ENCODE measurements at places on chromosomes 1 and 21.

DNA sequence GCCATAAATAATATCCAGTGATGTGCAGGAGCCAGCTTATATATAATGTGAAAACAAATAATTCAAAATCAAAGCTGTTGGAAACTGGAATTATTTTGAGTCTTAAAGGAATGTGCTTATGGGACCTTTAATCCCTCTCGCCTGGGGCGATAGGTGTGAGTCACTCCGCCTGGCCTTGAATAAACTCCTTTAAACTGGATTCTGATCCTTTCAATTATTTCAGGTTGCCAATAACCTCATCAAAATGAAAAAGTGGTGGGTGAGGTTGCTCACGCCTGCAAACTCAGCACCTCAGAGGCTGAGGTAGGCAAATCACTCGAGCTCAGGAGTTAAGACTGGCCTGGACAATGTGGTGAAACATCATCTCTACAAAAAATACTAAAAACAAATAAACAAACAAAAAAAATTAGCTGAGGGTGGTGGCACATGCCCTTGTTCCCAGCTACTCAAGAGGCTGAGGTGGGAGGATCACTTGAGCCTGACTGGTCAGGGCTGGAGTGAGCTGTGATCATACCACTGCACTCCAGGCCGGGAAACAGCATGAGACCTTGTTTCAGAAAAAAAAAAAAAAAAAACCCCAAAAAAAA, 11.4 kb upstream of the SLC2A5 start:
- no peak for DNase-seq

GRCh38 chr1:83516369-83516768, 482.6 kb downstream of the TTLL7 start:
- peak; percentile 63 for DNase-seq

DNA sequence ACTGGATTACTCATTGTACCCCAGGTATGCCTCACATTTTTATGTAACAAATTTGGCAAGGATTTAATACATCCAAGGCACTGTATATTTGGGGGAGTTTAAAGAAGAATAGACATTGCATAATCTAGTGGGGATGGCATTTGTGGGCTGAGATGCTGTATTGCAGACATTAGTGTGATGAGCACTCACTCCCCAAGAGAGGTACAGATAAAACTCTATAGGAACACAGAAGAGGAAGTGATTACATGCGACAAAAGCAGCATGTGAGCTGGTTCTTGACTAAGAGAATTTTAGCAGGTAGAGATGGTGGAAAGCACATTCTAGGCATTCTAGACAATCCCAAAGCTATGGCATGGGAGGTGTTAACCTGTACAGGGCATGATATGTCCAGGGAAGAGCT, 24.2 kb upstream of the CDC14A start:
- no peak for DNase-seq

DNA sequence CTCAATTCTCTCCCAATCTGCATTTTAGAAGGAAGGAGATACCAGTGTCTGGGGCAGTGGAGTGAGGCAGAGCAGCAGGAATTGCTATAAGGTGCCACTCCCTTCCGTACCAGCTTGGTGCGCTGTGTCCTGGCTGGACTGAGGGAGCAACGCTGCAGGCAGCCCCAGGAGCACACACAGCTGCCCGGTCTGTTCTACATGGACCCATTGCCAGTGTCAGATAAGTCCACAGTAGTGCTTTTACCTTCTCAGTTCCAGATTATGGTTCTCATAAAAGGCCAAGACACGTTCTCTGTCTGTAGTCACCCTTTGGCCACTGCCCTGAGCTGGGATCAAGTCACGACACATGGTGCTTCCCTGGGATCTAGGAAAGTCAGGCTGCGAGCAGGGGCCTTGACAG, 44.1 kb upstream of the BARHL2 start:
- DNase-seq, result no peak

GRCh38 chr1:211635597-211636205, 39.7 kb downstream of the NEK2 start:
- DNase-seq, result no peak

GRCh38 chr1:96723936-96724335, 2.4 kb downstream of the PTBP2 start:
- DNase-seq, result no peak

DNA sequence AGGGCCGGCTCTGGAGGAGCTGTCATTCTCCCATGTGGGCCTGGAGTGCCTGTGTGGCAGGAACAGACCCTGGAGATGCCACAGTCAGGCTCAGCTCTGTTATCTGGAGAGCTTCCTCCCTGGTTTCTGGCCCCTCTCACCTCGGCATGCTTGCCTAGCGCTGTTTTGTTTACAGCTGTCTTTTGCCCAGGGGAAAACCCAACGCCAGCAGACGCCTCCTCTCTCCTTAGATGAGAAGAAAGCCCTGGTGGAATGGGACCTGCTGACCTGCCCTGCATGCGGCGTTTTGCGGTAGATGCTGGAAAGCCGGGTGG, 104.9 kb downstream of the CRYAA start:
- DNase-seq, result no peak

DNA sequence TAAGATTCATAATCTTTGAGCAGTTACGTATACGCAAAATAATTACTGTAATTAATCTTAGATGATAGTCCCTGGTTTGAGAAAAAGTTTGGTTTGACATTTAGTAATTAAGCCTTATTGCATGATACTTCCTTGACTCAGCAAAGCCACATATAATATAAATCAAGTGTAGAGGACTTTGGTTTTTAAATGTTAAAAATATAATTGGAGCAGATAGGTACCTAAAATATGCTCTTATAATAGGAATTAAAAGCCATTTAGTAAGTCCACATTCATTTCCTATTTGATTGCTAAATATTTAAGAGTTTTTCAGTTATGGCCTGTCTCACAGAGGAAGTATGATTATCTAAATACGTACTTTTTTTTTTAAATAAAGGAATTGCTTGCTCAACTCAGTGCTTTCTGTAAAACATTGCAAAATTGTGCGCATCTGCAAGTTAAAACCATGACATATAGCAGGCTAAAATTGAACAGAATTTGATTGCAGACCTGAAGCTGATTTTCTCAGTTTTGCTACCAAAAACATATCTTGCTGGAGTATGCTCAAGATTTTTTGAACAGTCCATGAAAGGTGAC, 20.4 kb downstream of the RPE65 start:
- DNase-seq, result no peak

GRCh38 chr1:184036517-184036949, 995 bp downstream of the COLGALT2 start:
- peak; percentile 84 for DNase-seq

GRCh38 chr21:45590726-45591618, 48.7 kb upstream of the SLC19A1 start:
- DNase-seq, result no peak

DNA sequence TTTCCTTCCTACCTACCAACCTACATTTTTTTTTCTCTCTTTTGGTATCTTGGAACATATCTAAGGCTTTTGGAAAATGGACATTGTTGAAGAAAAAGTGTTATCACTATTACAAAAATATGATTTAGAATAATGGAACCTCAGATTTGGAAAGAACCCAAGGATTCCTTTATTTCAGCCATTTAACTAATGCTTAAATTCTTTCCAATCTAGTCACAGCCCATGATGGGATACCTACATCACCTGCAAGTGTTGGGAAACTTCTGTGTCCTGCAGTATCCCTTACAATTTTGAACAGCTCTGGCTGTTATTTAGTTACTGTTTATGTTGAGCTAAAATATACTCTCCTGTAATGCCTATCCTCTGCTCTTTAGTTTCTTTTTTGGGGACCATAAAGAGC, 22.3 kb upstream of the APOBEC4 start:
- peak; percentile 12 for DNase-seq

- no peak for DNase-seq
Measured at GRCh38 chr21:33231526-33231925, 1.8 kb downstream of the IFNAR2 start.

GRCh38 chr1:220410611-220411010, 117.3 kb upstream of the MARK1 start:
- DNase-seq, result peak; percentile 45

DNA sequence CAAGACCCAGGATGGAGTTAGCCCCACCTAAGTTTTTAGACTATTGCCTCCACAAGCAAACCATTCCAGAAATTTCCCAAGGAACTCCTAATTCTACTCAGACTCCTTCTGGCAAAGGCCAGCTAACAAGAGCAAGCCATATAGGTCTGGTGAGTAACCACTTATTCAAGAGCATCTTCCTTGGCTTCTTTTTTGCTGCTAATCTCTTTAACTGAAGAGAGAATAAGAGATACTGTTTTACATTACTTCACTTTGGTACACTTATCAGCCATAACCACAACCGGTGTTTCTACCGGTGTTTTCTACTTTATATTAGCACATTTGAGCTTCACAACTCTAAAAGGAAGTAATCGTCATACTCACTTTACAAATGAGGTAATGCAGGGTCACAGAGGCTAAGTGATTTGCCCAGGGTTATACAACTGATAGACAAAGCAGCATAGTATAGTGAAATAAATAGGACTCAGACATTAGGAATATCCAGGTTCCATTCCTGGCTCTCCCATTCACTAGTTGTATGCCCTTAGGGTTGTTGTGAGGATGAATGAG, 1.7 kb upstream of the EPS15 start:
- DNase-seq, result no peak

DNA sequence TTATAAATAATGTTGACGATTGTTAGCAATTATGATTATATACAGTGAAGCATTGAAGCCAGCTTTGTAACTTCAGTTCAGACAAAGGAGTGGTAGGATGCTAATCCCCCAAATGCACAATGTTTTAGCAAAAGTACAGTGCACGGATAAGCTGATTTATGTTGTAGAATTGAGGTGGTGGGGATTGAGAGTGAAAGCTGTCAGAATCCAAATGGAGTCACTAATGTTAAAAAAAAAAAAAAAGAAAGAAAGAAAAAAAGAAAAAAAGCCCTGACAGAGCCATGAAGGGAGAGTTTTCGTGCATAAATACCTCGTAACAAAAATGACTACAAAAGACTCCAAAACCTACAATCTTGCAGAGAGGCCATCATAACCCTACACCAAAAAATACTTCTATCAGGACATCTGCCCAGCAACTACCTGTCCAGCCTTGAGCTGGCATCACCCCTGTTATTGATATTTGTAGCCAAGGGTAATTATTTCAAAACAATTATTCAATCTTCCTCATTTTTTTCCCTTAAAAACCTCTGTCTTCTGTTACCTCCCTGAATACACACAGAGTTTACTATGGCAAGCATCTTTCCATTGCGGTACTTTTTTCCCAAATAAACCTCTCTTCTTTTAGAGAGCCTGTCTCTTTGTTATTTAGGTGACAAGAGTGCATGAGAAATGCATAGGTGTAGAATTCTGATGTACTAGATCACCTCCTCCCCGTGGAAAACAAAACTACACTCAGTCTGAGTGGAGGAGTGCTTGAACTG, 2.5 kb upstream of the TRIM67 start:
- DNase-seq, result no peak

GRCh38 chr1:1630191-1630964, 1.6 kb upstream of the MMP23B start:
- peak; percentile 95 for DNase-seq

DNA sequence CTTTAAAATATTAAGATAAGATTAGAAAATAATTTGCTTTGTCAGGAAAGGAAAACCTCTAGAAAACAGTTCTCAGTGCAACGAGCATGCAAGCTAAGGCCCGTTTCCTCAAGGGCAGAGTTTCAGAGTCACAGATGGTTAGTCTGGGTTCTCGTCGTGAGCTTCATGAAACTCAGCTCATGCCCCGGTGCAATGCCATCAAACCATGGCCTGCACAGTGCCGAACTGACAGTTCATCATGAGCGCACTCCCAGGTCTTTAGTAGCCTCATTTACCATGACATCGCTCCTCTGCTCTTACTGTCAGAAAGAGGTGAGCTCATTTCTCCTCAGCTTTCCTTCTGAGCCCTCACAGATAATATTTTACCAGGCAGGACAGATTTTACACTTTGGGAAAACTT, 319.2 kb downstream of the NTNG1 start:
- DNase-seq, result peak; percentile 32

DNA sequence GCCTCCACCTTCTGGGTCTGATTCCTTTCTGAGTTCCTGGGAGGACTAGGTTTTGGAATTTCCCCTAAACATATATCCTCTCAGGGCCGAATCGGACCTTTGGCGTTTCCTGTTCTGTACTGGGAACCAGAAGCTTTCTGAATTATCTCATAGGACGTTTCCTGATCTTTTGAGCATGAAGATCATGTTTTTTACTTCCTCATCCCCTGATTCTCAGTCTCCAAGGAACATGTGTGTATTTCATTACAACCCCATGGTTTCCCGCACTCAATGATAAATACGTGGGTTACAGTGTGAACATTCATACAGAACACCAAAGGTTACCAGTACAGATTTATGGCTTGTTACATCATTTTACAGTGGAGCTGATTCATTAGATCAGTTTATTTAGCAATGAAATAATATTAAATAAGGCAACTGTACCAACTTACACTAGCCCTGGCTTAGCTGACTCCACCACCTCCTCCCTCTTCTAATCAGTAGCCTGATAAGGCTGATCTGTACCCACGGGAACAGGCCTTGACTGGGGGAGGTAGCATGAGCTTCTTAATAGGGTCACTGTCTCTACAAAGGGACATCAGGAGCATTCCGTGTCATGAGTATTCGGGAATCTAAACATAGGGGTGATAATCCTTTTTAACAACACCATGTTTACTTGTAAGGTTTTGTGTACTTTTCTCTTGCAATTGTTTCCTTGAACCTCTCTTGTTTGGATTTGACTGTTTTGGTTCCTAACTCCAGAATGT, 57.8 kb upstream of the ERRFI1 start:
- DNase-seq, result no peak

DNA sequence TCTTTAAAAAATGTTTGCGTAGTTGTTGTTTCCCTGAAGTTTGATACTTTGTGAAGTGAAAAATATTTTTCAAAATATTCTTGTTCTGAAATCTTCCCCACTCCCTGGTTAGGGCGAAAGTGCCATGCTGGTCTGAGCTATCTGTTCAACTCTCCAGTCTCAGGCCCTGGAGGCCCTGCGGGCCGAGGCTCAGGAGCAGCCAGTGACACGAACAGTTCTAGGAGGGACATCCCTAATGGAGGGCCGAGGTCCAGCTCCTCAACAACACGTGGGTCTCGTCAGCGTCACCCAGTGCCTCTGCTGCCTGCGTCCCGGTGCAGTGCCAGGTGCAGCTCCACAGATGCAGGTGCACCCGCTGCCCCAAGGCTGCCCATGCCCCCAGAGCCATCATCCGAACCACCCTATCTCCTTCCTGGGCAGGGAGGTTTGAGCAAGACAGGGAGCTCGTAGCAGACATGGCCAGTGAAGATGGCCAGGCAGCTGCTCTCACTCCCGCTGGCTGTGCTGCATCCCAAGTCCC, 69.7 kb upstream of the COL6A1 start:
- DNase-seq, result no peak

- DNase-seq, result no peak
Measured at GRCh38 chr1:45769261-45769932, 18.9 kb upstream of the IPP start.

DNA sequence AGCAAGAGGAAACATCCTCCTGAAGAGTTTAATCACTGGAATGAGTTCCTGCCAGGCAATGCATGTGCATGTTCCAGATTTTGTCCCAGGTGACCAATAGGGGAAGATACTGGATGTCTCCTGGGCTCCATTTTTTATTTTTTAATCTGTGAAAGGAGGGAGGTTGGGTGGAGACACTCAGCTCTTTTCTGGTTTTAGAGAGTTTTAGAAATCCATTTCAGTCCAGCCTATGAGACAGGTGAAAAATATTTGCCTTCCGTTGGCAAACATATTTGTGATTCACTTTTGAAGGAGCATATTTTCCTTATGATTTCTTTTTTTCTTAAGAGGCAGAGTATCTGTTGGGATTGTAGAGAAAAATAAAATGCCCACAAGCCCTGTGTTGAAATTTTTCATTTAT, 70.7 kb downstream of the ABCA4 start:
- DNase-seq, result no peak

GRCh38 chr21:42619841-42620240, 33.6 kb upstream of the PDE9A start:
- DNase-seq, result no peak
